ENCODE measurements at places on chromosomes 3 and 15. TPM values are rescaled to one million over a fixed set of nuclear protein-coding genes. Genes with fewer than 3 reads are reported as not detected.

The TMEM212 gene
- not detected for polyA plus RNA-seq

The CPEB1 gene
- 0.20 TPM for polyA plus RNA-seq

The ISG20 gene
- 3.6 TPM for polyA plus RNA-seq

GRCh38 chr15:38414357-38414756 lies 39.6 kb upstream of the FAM98B start:
- peak; percentile 66 for DNase-seq

DNA sequence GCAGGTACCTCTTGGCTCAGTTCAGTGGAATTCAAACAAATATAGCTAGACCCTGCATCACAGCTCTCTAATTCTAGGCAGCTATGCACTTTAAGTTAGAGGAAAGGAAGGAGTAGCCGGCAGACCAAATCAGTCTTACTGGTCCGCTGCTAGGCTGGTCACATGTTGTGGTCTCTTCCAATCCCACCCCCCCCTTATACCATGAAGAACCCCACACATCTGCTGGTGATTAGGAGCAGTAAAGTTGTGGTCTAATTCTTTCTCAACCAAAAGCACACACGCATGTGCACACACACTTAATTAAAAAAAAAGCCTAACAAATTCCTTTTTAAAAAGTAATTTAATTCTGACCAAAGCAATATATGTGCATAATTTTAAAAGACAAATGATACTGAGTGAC lies 16.7 kb upstream of the SH3GL3 start:
- no peak for DNase-seq

The GRAMD2A gene
- 0.06 TPM for polyA plus RNA-seq

DNA sequence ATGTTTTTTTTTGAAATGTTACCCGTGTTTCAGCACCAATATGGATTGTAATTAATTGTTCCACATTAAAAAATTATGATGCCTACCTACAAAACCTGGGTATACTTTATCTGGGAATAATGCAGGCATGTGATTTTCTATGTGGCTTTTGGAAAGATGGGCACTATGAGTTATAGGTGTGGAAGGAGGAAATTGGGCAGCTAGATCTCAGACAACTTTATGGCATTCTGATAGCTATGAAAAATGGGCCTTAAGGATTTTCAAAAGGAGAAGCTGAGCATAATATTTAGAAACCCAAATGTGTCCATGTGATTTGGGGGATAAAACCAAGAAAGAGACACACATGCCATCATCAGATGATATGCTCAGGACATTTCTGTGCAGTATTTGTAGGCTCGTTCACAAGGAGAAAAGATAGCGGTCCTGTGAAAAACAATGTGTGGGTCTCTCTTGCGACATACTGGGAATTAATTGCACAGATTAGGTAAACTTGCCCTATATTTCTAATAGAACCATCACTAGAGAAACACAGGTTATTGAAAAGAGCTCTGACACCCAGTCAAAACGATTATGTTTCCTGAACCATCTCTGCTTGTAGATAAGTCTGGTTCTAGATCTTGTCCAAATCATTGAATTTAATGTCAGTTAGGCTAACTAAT lies 35.3 kb downstream of the ARPP21 start:
- DNase-seq = no peak

GRCh38 chr15:42338500-42338899 lies 20.8 kb upstream of the CAPN3 start:
- DNase-seq = no peak

- no peak for DNase-seq
Observed at GRCh38 chr3:52694528-52695189, 8.8 kb downstream of the GNL3 start.

The SATB1 gene
- polyA plus RNA-seq = 18.9 TPM

DNA sequence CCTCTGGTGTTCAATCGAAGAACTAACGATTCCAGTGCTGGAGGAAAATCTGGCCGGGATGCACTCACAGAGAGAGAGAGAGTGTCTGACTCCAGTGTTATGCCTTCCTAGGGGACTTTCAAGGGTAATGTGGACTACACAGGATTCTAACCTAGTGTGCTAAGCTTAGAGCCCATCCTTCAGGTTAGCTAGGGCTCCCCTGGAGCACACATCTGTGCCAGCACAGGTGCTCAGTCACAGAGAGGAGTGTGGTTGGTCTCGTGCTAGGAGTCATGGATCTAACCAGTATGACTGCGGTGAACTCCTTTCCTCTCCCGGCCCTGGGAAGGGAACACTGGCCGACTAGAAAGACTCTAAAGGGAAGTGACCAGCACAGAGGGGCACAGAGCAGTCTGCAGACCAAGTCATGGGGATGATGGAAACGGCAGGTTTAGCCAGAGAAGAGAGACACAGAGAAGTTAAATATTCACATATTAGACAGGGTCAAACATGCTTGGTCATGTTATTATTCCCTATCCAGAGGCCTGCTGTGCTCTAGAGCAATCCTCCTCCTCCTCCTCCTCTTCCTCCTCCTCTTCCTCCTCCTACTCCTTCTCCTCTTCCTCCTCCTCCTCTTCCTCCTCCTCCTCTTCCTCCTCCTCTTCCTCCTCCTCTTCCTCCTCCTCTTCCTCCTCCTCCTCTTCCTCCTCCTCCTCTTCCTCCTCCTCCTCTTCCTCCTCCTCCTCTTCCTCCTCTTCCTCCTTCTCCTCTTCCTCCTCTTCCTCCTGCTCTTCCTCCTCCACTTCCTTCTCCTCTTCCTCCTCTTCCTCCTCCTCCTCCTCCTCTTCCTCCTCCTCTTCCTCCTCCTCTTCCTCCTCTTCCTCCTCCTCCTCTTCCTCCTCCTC lies 280.3 kb downstream of the XXYLT1 start:
- DNase-seq = no peak

GRCh38 chr3:9402410-9403228 lies 5.2 kb downstream of the SETD5 start:
- DNase-seq = peak; percentile 36

DNA sequence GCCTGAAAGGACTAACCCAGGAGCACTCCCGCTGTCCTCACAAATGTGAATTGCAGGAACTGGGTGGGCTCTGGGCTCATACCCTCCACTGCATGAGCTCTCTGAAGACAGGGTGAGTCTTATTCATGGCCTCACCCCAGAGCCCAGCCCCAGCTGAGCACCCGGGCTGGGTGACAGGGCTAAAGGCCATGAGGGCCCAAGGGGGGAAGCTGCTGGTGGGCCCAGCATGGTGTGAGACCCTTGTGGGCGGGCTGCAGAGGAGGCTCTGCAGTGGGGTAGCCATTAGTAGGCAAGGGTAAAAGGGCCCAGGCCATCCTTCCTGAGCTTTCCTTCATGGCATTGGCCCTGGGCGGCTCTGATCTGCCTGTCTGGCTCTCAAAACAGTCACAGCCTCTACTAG lies 30.3 kb downstream of the SRPRB start:
- no peak for DNase-seq

DNA sequence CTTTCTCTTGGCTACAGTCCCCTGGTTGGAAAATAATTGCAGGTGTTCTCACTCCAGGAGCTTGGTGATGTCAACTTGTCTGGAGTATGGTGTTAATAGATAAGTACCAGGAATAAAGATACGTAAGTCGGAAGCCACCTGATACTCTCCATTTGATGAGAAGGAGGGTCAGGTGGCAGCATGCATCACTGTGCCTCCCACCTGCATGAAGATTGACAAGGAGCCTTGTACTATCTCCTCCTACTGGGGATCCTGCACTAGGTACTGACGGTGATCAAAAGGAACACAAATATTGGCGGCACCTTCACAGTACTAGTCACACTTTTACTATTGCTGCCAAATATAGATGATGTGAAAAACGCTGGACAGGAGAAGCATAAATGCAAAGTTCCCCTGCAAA lies 32.6 kb upstream of the GABRB3 start:
- no peak for DNase-seq

The NPAP1 gene
- under 0.01 TPM for polyA plus RNA-seq

GRCh38 chr15:66897971-66898370 lies 167.4 kb upstream of the SMAD3 start:
- no peak for DNase-seq

The KCNMB2 gene
- polyA plus RNA-seq = 2.8 TPM

GRCh38 chr3:136258199-136258598 lies 8.1 kb downstream of the PCCB start:
- no peak for DNase-seq

DNA sequence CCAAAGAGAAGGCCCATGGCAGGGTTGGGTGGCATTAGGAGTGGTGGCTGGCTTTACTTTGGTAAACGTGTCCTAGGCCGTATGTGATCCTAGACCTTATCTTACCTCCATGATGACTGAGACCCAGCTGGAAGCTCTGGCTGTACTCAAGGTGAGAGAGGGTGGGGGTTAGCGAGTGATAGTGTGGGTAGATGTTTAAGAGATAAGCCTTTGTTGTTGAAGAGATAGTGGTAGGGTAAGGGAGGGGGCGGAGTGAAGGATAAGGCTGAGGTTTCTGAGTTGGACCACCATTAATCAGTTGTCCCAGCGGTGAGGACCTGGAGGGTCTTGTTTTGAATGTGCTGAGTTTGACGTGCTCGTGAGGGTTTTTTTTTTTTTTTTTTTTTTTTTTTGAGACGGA lies 61.5 kb upstream of the ULK4 start:
- DNase-seq = no peak

DNA sequence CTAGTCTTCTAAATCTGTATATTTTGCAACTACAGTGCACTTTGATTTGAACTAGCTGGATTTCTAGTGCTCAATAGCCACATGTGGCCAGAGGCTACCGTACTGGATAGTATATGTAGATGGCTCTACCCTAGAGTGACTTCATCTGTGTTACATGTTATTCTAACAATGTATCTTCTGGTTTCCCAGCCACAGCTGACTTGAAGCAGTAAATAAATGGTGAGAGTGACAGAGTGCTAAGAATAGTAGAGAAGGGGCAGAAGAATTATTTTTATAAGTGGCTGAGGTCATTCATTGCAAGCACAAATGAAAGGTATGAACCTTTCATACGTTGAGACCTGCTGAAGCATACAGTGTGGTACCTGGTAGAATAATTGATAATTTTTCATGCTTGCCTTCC lies 30.9 kb downstream of the KAT2B start:
- no peak for DNase-seq

DNA sequence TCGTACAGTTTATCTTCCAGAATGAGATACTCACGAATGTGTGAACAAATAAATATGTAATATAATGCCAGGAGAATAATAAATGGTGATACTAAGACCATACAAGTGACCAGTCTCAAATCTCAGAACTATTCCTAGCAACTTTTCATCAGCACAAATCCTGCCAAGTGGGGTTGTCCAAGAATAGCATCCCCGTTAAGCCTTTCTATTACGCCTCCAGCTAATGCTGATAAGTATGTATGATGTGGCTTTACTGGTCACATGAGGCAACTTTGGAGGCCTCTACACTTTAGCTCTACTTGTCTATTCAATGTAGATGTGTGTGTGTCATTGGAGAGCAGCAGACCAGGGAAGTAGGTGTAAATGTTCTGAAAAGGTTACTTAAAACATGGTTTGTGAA lies 129.5 kb downstream of the KCNMB2 start:
- no peak for DNase-seq

DNA sequence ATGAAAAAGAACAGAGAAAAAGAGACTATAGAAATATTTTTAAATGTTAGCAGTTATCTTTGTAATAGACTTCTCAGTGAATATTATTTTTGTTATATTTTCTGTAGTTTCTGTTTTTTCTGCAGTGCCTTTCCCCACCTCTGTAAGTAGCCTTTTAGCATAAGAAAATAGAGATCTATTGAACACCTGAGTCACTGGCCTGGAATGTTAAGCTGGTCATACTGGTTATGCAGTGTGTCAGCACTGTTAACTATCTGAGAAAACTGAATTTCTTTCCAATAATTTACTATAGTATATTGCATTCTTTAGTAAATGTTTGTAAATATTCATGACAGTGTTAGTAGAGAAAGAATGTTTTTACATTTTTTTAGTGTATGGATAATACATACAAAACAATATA lies 79.8 kb downstream of the NECTIN3 start:
- no peak for DNase-seq

The CHST2 gene
- polyA plus RNA-seq = 0.44 TPM

DNA sequence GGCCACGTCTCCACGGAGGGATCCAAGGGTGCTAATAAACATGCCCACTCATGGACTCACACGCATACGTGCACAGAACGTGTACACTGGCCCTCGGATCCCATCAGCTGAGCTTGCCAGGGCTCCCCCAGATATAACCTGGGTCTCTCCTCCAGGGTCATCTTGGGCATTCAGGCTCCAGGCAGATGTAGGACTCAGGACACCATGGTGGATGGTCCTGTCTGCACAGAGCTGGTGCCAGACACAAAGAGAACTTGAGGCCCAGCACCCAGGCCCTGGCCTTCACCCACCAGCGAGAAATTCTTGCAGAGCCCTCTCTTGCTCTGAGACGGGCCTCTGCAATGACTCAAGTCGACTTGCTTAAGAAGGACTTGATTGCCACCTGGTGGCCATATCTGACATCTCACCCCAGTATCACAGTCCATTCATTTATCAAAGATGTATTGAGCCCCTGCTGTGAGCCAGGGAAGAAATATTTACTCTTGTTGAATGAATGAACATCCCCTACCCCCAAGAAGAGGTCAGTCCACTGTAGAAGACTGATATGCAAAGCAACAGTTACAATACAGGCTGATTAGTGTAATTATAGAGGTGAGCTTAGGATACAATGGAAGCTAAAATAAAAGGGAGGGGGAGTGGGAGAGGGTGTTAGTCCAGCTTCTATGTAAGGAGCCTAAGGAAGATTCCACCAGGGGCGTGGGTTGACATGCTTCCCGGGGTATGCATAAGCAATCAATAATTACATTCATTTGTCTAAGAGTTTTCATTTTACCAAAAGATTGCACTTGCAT lies 34.2 kb upstream of the VPS8 start:
- DNase-seq = peak; percentile 91

The GABPB1 gene
- 5.3 TPM for polyA plus RNA-seq

The WDR53 gene
- polyA plus RNA-seq = 8.3 TPM

- DNase-seq = no peak
Observed at GRCh38 chr3:124888482-124889441, 1.6 kb upstream of the ITGB5 start.

- no peak for DNase-seq
Observed at GRCh38 chr3:101072300-101072699, 79.1 kb upstream of the ABI3BP start.

The LSAMP gene
- polyA plus RNA-seq = 0.51 TPM

GRCh38 chr3:150763841-150764483 lies 993 bp upstream of the SIAH2 start:
- DNase-seq = peak; percentile 69

The PROK2 gene
- 0.15 TPM for polyA plus RNA-seq

DNA sequence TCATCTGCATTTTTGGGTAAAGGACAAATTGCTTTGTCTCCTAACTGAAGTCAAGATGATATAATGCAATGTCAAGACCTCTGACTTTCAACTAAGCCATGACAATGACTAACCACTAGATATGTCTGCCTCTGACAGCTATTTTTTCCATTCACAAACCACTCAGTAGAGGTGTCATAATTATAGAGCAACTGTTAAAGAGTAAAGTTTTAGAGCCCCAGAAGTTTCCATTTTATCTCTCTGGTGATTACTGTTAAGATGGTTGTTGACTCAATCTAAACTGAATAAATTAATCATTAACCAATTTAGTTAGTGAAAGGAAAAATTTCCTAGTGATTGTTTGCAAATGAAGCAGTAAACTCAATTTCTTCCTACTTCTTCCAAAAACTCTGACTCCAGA lies 779.9 kb downstream of the GRM7 start:
- no peak for DNase-seq
